ENCODE measurements at places on chromosomes 1 and 21. TPM values are rescaled to one million over a fixed set of nuclear protein-coding genes. Genes with fewer than 3 reads are reported as not detected.

DNA sequence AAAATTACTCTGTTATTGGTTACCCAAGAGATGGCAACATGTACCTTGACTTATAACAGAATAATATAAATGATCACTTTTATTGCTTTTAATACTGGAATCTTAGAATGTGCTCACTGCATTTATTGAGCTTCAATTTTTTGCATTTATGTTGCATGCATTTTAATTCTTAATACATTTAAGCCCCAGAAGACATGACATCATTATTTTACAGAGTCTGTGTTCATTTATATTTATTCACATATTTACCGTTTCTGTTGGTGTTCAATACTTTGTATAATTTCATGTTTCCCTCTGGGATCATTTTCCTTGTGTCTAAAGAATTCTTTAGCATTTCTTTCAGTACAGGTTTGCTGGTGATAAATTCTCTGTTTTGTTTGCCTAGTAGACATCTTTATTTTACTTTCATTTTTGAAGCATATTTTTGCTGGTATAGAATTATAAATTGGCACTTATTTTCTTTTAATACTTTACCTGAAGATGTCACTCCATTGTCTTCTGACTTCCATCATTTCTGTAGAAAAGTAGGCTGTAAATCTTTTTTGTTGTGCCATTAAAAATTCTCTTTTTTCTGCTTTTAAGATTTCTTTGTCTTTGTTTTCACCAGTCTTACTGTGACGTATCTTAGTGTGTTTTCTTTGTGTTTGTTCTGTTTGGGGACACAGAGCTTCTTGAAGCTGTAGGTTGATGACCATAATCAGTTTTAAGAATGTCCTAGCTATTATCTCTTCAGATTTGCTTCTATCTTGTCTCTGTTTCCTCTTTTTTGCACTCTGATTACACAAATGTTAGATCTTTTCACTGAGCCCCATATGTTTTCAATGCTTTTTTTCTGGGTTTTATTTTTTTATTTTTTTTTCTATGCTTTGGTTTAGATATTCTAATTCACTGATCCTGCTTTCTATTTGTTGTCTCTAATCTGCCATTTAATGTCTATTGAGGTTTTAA, 26.9 kb downstream of the DISP3 start:
- ATAC-seq: no peak

The SLC2A5 gene
- total RNA-seq: 5.9 TPM

DNA sequence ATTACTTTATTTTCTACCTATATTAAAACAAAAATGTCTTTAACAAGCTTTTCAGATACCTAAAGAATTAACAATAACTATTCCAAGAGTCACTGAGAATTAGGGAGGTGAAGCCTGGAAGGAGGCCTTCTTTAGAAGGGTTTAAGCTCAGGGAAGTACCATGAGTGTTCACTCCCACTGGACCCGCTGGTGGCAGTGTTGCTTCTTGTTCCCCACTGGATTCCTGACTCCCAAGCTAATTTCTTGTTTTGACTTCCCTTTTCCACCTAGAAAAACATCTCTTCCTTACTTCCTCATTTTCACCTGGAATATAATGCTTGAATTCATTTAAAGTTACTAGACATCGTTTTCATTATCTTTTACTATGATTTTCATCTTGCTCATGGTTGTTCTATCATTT, 264.2 kb downstream of the HMCN1 start:
- no peak for ATAC-seq

DNA sequence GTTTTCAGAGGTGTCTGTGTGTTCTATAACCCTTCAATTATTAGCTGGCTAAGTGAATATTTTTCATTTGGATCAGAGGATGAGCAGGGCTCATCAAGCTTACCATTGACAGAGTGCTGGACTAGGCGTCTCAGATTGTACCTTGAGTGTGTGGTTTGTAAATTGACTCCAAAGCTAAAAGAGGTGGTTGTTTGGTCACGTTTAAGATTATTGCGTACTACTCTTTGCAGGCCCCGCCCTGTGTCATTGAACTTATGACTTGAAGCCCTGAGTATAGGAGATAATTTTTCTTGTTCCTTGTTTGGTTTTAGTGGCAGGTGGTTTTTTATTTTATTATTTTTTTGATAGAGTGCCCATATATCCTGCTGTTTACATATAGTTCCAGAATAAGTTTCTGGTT, 17.7 kb downstream of the MRPS6 start:
- ATAC-seq: no peak

The GUCA2A gene
- total RNA-seq: not detected

The COL18A1 gene
- 26.7 TPM for total RNA-seq

The GPR157 gene
- 45.3 TPM for total RNA-seq

- ATAC-seq: no peak
Observed at GRCh38 chr1:92797961-92798360, 13.1 kb upstream of the EVI5 start.

The CLIC6 gene
- total RNA-seq: 0.60 TPM

- ATAC-seq: no peak
Observed at GRCh38 chr1:97909266-97909665, 11.6 kb downstream of the DPYD start.

DNA sequence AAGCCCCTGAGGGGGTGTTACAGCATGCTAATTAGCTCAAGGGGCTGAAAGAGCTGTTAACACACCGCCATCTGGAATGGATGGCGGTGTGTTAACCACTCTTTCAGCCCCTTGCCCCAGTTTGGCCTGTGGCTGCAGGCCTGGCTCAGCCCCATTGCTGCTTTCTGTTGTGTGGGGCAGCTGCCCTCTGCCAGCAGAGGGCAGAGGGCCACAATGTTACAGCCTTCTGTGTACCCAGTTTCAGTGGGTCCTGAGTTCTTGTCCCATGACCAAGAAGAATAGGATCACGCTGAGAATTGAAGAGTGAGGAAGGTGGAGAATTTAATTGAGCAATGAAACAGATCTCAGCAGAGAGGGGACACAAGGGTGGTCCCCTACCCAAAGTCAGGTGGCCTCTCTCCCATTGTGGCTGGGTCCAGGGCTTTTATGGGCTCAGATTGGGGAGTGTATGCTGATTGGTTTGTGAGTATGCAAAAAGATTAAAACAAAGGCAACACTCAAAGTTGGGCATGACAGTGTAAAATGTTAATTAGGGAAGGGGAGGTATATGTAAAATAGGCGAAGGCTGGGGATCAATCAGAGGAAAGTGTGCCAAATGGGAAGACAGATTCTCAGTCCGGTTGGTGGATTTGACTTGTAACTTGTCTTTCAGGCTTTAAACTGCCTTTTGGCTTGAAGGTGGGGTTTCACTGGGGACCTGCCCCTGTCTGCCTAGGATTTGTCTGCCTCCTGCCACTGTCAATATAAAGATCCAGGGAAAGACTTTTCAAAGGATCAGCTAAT, 142.2 kb downstream of the RABGAP1L start:
- ATAC-seq: no peak

DNA sequence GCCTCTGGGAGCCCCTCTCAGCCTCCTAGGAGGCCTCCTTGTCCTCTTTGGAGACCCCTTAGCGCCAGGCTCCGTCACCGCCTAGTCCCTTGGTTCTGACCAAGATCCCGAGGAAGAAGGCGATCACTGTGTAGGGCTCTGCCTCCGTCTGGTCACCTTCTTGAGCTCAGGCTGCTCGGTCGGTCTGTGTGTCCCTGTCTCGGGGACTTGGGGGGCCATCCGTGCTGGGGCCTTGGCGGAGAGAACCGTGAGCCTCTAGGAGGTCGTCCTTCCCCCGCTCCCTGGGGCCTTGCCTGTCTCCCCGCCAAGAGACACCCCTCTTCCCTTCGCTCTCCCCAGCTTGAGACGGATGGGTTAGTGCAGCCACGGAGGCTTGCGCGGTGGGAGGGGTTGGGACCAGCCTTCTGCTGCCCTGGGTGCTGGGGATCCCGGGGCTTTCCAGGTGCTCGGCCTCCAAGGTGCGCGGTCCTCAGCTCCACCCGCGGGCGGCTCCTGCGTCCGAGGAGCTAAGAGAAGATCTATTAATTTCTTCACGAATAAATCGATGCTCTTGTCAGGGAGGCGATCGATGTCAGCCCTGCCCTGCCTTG, 701 bp upstream of the INSRR start:
- ATAC-seq: no peak

GRCh38 chr1:206430031-206430983, 40.0 kb upstream of the IKBKE start:
- ATAC-seq: no peak

GRCh38 chr1:200642481-200642880, 21.9 kb upstream of the KIF14 start:
- ATAC-seq: no peak

The TGFBR3 gene
- 10.4 TPM for total RNA-seq

GRCh38 chr1:161037661-161038522, 872 bp downstream of the TSTD1 start:
- peak; percentile 25 for ATAC-seq

- ATAC-seq: no peak
Observed at GRCh38 chr21:45264912-45265515, 22.7 kb downstream of the POFUT2 start.

DNA sequence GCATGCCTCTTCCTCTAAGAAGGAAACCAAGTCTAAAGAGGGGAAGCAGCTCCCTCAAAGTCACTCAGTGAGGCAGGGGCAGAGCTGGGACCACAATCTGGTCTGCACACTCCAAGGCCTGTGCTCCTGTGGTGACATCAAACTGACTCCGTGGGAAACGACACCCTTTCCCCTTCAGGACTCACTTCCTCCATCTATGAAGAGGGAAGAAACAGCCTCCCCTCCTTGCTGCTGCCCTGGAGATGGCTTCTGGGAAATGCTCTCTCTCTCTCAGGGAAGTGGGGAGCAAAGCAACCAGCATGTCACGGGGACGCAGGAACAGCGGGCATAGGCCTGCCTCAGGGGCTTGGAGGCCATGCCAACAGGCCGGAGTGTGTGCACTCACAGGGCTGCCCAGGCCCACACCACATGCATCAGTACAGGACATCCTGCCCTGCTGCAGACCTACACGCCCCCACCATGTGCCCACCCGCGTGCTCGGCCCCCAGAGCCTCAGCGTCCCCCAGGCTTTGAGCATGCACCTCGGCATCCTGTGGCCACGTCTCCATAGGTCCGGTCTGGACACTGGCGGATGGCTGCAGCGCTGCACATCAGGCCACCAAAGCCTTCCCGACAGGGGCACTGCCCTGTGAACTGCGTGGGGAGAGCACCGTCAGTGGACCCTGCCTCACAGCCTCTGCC, 25.7 kb downstream of the LAMB3 start:
- no peak for ATAC-seq

The EEIG2 gene
- 3.4 TPM for total RNA-seq

GRCh38 chr21:20646431-20647165, 351.6 kb upstream of the NCAM2 start:
- no peak for ATAC-seq

- no peak for ATAC-seq
Observed at GRCh38 chr21:35484851-35485250, 435.7 kb upstream of the RUNX1 start.

DNA sequence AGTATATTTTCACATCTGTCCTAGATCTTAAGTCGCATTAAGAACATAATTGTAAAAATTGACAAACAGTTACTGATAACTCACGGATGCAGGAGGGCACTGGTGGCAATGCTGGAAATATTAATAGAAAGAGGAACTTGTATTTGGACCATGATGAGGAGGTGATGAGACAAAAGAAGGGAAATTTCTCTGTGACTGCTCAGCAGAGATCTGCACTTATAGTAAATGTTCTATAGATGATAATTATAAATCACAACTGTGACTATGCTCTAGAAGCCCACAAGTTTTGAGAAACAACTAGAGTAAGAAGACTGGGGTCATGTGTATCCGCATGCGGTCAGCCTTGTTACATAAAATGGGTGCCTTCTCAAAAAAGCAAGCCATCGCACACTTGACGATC, 8.7 kb upstream of the DUSP12 start:
- ATAC-seq: no peak
